ENCODE measurements at places on chromosomes 2 and 18.

DNA sequence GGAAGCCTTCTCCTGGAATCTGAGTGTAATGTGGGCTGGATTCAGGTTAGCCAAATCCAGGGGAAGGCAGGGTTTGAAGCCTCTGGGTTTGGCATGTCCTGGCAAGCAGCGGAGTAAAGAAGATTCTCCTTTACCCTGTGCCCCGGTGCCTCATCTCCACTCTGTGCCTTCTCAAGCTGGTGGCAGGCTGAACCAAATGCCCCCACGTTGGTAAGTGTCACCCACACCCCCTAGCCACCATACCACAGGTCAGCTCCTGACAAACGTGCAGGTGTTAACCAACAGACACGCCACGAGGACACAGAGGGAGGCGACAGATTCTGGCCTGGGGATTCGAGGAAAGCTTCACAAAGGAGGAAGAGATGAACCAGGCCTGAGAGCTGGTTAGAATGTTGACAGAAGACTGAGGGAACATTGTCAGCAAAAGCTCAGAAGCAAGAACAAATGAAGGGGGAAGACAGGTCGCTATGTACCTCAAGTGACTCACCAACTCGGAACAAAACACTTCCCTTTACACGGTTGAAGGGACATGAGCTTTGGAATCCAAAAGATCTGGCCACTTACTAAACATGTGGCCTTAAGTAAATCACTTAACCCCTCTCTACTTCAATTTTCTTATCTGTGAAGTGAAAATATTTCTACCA is 85.2 kb upstream of the LCLAT1 start:
- H3K4me1 ChIP-seq, result peaks cover 11% of the 10 kb centered on the region
- no peaks in the 10 kb centered on the region for H3K36me3 ChIP-seq
- H3K27me3 ChIP-seq, result no peaks in the 10 kb centered on the region
- peak overlapping the region; percentile 75 for H3K27ac ChIP-seq

DNA sequence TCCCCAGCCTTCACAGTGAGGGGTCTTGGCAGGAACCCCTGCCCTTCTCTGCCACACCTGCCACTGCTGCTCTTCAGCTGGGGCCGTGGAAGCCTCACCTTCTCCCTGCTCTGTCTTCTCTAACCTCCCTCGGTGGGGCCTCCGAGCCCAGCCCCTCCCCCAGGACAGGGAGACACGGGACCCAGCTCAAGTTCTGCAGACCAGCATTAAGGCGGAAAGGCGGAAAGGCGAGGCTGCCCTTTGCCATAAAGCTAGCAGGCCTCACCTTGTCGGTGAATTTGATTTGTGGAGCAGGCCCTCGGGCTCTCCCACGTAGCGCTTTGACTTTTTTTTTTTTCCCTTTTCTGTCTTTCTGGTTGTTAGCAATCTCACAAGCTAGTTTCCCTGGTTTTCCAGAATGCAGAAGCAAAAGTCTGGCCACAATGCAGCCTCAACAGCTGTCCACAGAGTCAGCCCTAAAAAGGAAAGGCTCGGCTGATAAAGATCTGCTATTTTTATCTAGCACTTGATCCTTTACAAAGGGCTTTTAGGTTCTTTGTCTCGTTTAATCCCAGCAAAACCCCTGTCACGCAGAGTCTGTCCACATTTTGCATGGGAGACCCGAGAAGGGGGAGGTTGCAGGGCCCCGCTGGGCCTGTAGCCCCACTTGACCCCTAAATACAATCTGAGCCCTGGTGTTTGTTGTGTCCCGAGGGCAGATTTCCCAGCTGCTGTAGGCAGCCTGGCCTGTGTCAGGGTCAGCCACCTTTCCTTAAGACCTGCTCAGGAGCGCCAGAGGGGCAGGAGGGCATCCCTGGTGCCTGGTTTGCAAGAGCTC is 6.0 kb downstream of the ITM2C start:
- H3K4me1 ChIP-seq, result peaks cover 72% of the 10 kb centered on the region
- H3K27ac ChIP-seq, result peak overlapping the region; percentile 96
- H3K27me3 ChIP-seq, result no peaks in the 10 kb centered on the region

DNA sequence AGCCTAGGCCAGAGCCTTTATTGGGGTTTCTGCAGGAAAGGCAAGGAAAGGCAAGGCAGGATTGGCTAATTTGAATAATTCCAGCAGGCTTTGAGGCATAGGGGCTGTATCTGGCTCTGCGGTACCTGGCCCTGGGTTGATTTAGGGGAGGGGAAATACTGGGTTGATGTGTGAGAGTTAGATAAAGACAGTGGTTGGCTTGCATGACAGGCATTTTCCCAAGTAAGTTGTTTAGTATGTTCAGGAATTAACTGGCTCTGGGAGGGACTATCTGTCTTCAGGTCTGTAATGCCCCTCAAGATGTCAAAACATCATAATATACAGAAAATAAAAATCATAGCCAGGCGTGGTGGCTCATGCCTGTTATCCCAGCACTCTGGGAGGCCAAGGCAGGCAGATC is 98.7 kb downstream of the UBR3 start:
- no peak for DNase-seq
- H3K27me3 ChIP-seq, result no peaks in the 10 kb centered on the region
- no peak overlapping the region for H3K4me3 ChIP-seq
- H3K36me3 ChIP-seq, result no peaks in the 10 kb centered on the region

DNA sequence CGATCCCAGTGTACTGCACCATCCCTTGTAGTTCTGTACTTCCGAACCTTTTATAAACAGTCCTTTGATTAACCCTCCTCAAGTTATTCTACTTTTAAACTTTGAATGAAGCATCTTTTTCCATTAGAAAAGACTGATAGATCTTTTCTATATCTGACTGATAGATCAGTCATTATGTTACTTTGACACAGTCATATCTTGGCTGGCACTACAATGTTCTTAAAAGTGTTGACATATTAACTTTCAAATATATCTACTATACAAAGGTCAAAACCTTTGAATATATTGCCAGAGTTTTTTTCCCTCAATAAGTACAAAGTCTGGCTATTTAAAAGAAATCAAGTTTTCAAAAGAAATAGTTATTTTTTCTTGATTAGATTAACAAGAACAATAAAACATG is 35.4 kb upstream of the NABP1 start:
- H3K27me3 ChIP-seq, result no peaks in the 10 kb centered on the region
- no peaks in the 10 kb centered on the region for H3K36me3 ChIP-seq
- H3K4me1 ChIP-seq, result no peaks in the 10 kb centered on the region

DNA sequence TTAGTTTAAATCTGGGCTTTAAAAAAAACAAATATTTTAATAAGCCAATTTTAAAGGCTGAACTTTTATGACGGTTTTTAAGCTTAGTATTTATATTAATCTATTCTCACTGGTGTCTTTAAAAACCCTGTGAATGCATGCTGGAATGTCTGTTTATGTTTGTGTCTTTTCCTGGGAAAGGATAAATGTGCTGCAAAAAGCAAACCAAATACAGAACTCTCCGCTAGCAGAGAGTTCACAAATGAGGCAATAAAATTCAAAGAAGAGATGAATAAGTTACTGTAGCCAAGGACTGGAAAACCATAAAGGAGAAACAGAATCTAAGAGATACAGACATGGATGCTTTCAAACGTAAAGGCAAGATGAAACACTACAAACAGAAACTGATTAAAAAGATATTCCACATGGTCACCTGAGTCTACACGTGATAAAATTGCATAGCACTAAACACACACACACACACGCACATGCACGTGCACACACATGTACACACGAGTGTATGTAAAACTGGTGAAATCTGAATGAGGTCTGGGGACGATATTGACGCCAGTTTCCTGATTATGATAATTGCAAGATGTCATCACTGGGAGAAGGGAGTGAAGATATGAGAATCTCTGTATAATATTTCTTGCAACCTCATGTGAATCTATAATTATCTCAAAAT is 4.5 kb downstream of the TWIST2 start:
- no peaks in the 10 kb centered on the region for H3K27me3 ChIP-seq
- H3K4me1 ChIP-seq, result peaks cover 17% of the 10 kb centered on the region
- no peak overlapping the region for H3K4me3 ChIP-seq

DNA sequence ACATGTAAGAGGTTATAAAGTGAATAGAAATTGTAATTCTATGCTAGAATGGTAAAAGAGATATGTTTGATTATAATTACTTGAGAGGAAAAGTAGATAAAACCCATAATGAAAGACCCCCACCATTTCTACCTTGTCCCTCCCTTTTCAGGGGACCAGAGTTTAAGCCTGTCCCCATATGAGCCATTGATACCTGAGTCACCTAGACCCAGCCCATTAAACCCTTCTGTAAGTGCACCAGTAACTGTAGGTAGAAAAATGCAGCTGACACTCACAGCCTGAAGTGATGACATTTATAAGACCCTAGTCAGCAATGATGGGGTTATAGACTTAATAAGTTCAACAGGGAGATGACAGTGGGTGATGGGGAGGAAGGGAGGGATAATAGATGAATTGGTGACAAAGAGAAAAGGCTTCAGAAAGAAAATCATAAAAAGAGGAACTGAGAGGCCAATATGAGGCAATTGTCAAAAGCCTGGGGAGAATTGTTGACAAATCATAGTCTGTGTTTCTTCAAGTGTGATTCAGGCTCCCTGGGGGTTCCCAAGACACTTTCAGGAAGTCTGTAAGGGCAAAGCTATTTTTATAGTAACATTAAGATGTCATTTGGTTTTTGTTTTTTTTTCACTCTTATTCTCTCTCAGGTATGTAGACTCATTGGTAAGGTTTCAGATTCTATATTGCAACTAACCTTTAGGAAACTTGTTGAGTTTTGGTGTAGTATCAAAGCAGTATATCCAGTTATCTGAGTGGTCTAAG is 544.2 kb downstream of the SATB2 start:
- no peak for DNase-seq
- no peaks in the 10 kb centered on the region for H3K27me3 ChIP-seq
- H3K4me1 ChIP-seq, result no peaks in the 10 kb centered on the region
- no peaks in the 10 kb centered on the region for H3K36me3 ChIP-seq

- H3K36me3 ChIP-seq, result no peaks in the 10 kb centered on the region
- H3K27me3 ChIP-seq, result no peaks in the 10 kb centered on the region
- no peaks in the 10 kb centered on the region for H3K4me1 ChIP-seq
- H3K27ac ChIP-seq, result no peak overlapping the region
Measured at GRCh38 chr2:196565106-196565765, 74.3 kb upstream of the CCDC150 start.

DNA sequence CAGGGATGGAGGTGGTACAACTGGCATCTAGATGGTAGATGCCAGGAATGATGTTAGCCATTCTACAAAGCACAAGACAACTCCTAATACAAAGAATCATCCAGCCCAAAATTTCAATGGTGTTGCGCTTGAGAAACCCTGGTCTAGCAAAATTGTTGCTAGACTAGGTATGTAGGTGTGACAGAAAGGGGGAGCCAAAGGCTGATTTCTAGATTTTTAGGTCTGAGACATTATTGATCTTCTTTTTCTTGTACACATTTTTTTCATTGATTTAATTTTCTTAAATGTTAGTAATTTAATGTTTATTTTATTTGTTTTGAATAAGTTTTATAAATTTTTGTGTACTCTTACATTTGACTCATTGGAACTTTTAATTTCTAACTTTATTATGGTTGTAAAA is 216.4 kb downstream of the FSIP2 start:
- no peaks in the 10 kb centered on the region for H3K27me3 ChIP-seq
- no peaks in the 10 kb centered on the region for H3K4me1 ChIP-seq
- no peak overlapping the region for H3K27ac ChIP-seq
- DNase-seq, result no peak
- no peak overlapping the region for H3K4me3 ChIP-seq
- no peaks in the 10 kb centered on the region for H3K36me3 ChIP-seq

DNA sequence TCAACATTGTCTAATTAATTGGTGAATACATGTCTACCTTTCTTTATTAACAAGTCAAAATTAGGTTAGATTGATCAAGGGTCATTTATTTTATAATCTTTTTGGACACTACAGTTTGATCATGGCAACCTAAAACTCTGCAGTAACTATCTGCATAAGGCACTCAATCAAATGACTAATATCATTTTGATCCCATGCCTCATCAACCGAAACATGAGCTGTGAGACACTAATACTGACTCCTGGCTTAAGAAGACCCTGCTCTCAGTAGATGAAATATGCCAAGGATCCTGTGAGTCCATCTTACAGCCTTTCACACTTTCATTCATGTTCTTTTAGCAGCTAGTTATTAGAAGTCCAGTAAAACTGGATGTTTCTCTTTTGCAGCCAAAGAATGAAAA is 169.4 kb upstream of the CAVIN2 start:
- H3K36me3 ChIP-seq, result no peaks in the 10 kb centered on the region
- DNase-seq, result no peak
- no peak overlapping the region for H3K4me3 ChIP-seq
- H3K27me3 ChIP-seq, result no peaks in the 10 kb centered on the region
- H3K27ac ChIP-seq, result no peak overlapping the region

GRCh38 chr2:219739066-219739465 is 111.6 kb downstream of the SLC4A3 start:
- H3K27ac ChIP-seq, result no peak overlapping the region
- no peak for DNase-seq
- peaks cover 4% of the 10 kb centered on the region for H3K27me3 ChIP-seq
- no peak overlapping the region for H3K4me3 ChIP-seq
- peaks cover 3% of the 10 kb centered on the region for H3K4me1 ChIP-seq

DNA sequence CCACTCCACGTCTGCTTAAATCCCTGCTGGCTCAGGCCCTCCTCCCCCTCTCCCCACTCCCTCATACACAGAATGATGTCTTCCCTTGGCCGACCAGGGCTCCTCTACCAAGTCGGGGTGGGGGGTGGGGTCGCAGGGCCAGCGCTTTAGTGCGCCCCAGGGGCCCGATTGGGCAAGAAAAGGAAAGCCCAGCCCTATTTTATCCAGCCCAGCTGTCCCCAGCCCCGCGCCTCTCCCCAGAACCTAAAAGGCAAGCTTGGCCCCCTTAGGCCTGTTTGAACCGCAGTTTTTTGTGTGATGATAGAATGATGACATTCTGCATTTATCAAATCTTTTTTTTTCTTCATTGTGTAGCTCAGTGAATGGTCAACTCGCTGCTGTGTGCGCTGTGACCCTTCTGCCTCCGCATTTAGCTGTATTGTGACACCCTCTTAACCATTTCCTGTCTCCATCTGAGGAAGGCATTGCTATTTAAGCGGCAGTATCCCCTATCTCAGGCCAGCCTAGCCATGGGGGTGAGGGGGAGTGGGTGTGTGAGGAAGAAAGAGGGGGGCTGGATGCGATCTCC is 231.4 kb downstream of the HAUS1 start:
- H3K36me3 ChIP-seq, result no peaks in the 10 kb centered on the region
- H3K4me3 ChIP-seq, result no peak overlapping the region
- H3K4me1 ChIP-seq, result peaks cover 24% of the 10 kb centered on the region
- peaks cover 18% of the 10 kb centered on the region for H3K27me3 ChIP-seq

GRCh38 chr2:27885234-27885633 is 5.0 kb downstream of the RBKS start:
- H3K36me3 ChIP-seq, result no peaks in the 10 kb centered on the region
- H3K4me3 ChIP-seq, result no peak overlapping the region
- H3K4me1 ChIP-seq, result peaks cover 7% of the 10 kb centered on the region
- no peak for DNase-seq
- no peaks in the 10 kb centered on the region for H3K27me3 ChIP-seq
